ENCODE measurements at places on chromosomes 7 and 10.

DNA sequence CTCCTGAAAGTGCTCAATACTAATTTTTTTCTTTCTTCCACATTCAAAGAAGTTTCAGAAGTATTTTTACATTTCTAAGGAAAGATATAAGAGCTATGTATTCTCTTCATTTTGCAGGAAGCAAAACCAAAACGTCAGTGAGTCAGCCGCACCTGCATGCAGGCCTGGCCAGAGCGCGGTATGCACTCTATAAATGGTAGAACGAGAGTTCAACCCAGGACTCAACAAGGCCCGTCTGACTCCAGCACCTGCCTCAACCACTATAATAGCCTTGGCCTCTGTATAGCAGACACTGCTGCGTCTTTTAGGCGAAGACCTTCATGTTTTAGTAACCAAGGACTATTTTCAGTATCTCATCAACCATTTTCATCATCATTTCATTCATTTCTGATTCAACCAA lies 113.2 kb downstream of the KMT2E start:
- DNase-seq, result no peak

DNA sequence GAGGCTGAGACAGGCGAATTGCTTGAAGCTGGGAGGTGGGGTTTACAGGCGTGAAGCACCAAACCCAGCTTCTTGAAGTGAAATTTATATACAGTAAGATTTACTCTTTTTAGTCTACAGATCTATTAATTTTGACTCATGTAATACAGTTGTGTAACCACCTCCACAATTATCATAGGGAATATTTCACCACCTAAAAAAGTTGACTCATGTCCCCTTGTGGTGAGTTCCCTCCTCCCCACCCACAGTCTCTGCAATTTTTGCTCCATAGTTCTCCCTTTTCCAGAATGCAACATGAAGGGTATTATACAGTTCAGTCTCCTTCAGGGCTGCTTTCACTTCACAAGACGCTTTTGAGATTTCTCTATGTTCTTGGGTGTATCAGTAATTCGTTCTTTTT lies 156.8 kb downstream of the FAM107B start:
- no peak for DNase-seq

DNA sequence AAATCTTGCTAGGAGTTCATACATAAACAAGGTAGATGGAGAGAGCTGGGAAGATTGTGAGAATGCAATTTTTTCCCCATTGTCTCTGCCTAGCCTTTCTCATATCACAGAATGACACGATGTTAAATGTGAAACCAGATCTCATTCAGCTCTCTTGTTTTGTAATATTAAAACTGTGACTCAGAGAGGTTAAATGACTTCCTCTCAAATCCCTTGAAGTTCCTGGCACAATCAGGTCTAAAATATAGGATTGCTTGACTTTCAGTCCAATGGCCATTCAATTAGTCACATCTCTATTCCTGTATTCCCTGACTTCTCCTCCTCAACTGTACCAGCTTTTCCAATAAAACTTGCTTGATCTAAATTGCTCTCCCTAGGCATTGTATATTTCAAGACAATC lies 3.1 kb downstream of the ANKRD22 start:
- DNase-seq, result no peak

- DNase-seq, result no peak
These were observed 17.2 kb downstream of the PPP3CB start for GRCh38 chr10:73478636-73479035.

DNA sequence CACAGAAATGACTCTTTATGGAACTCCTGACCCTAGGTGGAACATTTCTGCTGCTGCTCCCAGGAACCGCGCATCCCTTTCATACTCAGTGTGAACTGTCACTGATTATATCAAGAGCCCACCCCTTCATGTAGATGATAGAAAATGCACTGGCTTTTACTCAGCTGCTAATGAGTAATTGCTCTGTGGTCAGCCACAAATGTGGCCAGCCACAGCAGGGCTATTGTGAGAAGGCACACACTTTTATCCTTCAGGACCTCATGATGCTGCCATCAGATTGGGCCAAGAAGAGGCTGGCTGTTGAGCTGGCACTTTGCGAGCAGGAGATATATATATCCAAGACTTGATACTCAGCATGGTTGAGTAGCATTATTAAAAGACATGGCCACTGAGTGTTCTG lies 124.7 kb downstream of the CFAP58 start:
- no peak for DNase-seq

DNA sequence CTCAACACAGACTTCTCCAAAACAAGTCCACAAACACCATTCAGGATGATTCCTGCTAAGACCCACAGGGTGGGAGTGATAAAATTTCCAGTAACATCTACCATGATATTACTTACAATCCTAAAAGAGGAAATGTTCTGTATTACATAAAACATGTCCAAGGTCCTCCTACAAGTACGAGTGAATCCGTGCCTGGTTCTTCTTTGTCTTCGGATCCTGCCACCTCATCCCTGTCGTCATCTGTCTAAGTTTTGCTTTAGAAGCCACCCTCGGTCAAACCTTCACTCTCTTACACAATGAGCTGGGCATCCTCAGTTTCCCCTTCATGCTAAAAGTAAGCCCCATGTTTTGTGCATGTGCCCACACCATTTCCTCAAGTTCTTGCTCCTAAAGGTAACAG lies 279.0 kb downstream of the KCNMA1 start:
- no peak for DNase-seq

DNA sequence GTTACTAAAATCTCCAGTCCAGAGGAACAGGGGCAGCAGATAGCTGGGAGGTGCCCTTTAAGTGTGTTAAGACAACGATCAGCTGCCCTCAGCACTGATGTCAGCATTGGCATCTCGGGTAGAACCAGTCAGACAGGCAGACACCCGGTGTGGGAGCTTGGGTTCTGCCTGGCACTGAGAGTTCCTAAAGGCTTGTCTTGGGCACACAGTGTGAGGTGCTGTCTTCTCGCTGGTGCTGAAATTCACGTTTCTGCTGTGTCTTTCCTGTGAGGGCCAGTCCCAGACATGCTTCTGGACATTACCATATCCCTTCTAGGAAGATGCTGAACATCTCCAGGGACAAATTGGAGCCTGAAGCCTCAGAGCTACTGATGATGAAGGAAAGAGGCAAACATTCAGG lies 156.2 kb downstream of the DNAJB6 start:
- peak; percentile 28 for DNase-seq

GRCh38 chr10:106053061-106053460 lies 1111.4 kb downstream of the SORCS1 start:
- DNase-seq, result no peak

- DNase-seq, result no peak
These were observed 643 bp downstream of the ADGRA1 start for GRCh38 chr10:133088179-133088955.

GRCh38 chr10:98086837-98087708 lies 47.4 kb upstream of the R3HCC1L start:
- no peak for DNase-seq

GRCh38 chr7:34064519-34065158 lies 159.3 kb downstream of the BMPER start:
- DNase-seq, result no peak

GRCh38 chr7:21281193-21281592 lies 146.7 kb upstream of the SP4 start:
- DNase-seq, result no peak
